ENCODE measurements at places on chromosomes 1 and 21.

DNA sequence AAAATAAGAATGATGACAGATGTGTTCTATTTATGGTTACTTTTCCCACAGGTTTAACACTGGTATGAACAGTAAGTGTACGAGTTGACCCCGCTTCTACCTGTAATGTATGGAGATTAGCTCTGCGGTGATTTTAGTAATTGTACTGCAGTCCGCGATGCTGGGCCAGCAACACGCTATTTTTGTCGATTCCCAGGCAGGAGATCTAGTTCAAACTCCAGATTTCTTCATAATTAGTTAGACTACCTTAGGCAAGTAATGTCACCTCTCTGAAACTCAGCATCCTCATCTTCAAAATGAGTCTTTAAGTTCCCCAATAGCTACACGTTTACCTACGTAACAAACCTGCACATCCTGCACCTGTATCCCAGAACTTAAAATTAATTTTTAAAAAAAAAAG lies 21.5 kb downstream of the TP53BP2 start:
- DNase-seq = no peak

- DNase-seq = no peak
Observed at GRCh38 chr1:101161619-101162018, 75.2 kb upstream of the S1PR1 start.

DNA sequence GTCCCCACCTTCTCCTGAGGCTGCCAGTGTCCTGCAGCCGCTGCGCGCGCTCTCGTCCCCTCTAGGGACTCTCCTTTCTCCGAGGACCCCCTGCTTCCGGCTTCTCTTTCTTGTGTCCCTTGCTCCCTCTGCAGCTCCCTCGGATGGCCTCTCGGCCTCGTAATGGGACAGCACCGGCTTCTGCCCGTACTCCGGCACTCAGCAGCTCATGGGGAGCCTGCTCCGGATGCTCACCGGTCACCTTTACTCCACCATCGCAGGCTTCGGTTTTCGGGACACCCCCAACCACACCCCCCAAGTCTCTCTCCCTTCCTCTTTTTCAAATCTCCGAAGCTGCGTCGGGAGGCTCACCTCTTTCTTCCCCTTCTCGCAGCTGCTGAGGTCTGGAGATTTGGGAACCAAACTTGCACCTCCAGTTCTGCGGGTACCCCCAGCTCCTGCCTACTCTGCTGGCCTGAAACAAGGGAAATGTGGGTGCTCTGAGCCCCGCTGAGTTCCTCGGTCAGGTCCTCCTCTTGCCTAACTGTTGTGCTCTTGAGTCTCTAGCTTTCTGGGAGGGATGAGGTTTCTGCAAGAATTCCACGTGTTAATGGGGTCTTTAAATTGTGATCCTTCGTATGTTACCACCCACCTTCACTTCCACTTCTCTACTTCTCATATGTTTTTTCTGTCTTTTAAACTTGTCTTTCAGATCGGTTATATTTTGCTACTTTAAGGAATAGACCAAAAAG lies 930 bp downstream of the CDC14A start:
- peak; percentile 34 for DNase-seq

GRCh38 chr1:107379826-107380225 lies 239.0 kb downstream of the NTNG1 start:
- DNase-seq = no peak

DNA sequence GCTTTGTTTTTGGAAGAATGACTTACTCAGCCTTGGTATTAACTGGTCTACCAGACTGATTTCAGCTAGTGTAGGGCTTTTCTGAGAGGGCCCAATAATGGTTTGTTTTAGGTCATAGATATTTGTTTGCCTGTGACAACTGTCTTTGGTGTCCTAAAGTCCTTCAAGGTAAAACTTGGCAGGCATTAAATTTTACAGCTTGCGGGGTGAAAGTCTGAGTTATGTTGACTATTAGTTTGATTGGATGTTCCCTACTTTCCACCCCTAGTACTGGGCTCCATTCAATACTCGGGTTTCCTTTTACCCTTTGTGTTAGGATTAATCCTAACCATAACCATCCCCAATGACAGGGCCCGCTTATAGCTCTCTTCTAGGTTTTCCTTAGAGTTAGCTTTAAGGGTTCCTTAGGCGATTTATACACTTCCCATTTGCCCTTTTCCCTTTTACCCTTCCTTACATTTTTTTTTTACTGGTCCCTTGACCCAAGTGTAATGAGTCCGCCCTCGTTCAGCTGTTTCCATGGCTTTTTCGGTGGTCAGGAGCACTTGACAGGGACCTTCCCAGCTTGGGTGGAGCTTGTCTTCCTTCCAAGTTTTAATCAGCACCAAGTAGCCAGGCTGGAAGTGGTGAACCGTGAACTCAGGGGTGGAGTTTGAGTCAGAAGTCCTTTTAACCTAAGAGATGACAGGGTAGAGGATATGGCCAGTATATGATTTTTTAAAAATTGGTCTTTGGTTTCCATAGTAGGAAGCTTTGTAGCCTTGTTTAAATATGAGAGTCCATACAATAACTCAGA lies 28.5 kb upstream of the LCE5A start:
- no peak for DNase-seq

DNA sequence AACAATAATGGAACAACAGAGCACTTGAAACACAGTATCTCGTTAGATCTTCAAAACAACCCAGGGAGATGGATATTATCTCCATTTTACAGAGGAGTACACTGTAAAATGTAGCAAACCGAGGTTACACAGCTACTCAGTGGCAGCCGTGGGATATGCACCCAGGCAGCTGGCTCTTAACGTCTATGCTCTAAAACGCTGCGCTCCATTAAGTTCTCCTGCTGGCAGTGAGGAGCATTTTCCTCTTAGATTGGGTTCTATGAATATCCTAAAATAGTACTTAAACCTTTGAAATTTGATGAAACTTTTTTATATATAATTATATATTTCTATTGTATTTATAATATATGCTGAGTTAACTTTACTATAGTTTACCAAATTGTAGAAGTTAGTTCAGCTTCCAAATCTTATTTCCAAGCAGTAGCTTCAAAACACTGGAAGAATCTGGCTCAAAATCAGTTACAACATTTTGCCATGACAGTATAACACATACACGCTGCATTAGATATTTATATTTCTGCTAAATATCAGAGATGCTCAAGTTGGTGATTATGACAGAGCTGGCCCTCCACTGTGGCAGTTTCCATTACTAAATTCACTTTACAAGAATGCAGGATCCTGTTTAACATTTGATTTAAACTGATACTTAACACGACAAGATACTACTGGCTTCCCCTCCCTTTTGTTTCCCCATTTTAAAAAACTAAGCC lies 49.5 kb downstream of the TGFBR3 start:
- no peak for DNase-seq

- DNase-seq = peak; percentile 69
Observed at GRCh38 chr1:204313675-204314074, 46.1 kb downstream of the PLEKHA6 start.

DNA sequence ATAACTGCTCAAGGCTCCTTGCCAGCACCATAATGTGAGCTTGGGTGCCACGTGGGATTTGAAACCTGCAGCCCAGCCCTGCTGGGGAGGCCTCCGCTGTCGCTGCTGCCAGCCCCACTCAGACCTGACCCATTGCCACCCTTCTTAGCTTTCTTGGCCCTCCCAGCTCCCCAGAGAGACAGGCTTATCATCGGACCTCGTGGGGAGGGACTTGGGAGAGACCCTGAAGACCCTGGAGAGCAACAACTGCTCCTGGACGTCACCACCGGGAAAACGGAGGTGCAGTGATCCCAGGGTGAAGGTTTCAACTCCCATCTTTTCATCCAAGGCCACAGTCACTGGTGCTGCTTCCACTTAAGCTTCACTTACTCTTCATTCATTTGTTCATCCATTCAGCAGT lies 596.1 kb downstream of the PTPRU start:
- no peak for DNase-seq

GRCh38 chr1:59819566-59820438 lies 5.1 kb downstream of the HOOK1 start:
- DNase-seq = peak; percentile 29

DNA sequence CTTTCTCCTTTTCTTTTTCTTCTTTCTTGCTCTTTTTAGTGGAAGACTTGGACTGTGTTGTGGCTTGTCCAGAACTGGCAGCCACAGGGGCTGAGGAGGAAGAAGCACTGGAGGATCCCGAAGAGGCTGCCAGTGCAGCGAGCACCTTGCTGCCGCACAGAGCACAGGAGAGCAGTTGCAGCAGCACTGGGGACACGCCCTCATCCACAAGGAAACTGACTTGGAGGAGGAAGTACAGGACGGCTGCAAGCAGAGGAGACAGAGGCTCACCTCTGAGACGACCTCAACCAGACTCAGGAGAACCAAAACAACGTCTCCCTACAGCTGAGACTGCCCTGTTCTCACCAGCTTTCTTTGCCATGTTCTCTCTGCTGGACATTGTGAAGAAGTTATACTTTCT lies 88.9 kb downstream of the UBR4 start:
- DNase-seq = no peak

DNA sequence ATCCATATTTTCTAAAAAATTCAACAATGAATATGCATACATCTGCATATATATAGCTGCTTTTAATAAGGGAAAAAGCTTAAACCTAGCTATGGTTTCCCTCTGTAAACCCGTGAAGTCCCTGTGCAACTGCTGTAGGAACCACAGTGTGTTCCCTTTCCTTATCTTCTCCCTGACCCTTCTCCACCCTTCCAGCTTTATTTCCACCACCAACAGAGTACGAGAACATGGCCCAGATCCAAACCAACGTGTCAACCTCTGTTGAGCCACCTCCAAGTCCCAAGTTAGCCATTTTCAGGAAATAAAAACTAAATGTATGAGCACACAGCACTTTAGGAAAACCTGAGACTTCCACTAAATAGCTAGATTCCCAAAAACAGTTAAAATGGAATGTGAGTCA lies 20.3 kb downstream of the SUSD4 start:
- no peak for DNase-seq

- no peak for DNase-seq
Observed at GRCh38 chr1:109269981-109270622, 12.8 kb downstream of the PSRC1 start.

GRCh38 chr21:44944596-44944995 lies 4.8 kb downstream of the SLX9 start:
- no peak for DNase-seq

DNA sequence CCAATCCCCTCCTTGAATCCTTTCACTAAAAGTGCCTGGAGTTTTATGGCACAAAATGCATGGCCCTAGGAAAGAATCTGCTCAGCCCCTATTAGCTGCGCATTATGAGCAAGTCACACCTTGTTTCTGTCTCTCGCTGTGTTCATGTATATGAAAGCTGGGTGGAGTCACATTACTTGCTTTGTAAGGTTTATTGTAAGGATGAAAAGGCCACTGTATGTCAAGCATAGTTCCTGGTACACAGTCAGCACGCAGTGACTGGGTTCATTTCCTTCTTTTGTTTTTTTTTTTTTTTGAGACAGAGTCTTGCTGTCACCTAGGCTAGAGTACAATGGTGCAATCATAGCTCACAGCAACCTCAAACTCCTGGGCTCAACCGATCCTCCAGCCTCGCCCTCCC lies 6.7 kb upstream of the SLC9A1 start:
- no peak for DNase-seq

DNA sequence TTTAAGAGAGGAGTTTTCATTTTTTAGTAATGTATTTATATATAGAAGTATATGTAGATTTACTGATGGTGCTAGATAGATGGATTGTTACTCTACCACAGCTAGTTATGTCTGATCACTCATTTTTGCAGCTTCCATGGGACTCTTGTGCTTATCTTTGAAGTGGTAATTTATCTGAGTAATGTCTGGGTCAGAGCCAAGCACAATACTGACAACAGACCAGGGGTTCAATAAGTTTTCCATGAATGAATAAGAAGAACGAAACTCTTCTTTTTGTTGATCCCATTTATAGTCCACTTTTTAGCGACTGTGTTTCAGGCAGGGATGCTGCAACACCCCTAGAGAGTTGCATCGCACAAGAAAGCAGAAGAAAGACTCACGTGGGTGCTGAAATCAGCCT lies 935.2 kb downstream of the PLA2G4A start:
- no peak for DNase-seq

DNA sequence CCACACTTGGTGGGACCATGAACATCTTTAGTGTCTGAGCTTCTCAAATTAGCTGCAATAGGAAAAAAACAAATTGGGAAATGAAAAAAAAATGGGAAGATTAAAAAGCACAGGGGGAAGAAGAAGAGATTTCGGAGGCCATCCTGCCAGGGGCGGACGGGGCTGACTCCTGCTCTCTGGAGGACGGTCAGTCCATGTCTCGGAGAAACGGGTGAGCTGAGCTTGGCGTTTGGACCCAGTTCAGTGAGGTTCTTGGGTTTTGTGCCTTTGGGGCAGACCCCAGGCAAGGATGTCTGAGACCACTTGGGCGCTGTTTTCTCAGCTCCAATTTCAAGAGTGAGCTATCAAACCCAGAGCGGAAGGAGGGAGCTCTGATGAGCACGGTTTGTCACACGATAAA lies 123.9 kb downstream of the PRDM2 start:
- DNase-seq = no peak

GRCh38 chr1:62301726-62302390 lies 17.4 kb downstream of the KANK4 start:
- DNase-seq = peak; percentile 75

DNA sequence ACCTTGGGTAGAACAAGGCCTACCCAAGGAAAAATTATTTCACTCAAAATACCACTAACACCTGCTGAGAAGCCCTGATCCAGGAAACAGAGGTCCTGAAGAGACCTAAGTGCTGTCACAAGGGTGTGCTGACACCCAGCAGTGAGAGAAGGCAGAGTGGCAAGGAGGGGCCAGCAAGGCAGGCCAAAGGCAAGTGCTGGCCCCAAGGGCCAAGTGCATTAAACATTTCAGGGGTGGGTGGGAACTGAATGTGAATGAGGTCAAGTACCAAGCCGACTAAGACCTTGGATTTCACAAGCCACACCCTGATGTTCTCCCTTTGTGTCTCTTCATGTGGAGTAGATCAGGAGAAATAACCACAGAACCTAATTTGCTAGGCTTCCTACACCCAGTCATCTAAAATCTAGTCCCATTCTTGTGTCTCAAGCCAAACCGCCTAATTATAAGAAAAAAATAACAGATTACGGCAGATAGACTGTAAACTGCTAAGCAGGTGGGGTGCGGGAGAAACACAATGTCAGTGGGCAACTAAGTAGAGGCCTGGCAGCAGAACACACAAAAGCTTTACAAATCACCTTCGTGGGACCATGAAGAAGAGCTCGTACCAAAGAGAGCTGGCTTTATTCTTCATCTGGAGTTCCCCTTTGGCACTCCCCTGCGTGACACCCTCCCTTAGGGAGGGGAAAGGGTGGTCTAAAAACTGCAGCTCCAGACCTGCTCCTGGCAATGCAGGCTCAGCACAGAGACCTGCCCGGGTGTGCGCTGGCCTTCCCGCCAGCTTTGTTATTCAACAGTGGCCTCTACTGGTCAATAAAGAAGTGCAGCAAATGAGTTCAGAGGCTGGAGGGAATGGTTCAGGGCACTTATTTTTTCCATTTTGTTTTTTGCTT lies 8.7 kb downstream of the UBE2G2 start:
- DNase-seq = peak; percentile 79

- no peak for DNase-seq
Observed at GRCh38 chr1:82919837-82920236, 1079.1 kb downstream of the TTLL7 start.

All from NCI-H2171 treated with DMSO at 0.1 percent for 48 hours (cell line).